ENCODE measurements at places on chromosomes 2 and 18.

DNA sequence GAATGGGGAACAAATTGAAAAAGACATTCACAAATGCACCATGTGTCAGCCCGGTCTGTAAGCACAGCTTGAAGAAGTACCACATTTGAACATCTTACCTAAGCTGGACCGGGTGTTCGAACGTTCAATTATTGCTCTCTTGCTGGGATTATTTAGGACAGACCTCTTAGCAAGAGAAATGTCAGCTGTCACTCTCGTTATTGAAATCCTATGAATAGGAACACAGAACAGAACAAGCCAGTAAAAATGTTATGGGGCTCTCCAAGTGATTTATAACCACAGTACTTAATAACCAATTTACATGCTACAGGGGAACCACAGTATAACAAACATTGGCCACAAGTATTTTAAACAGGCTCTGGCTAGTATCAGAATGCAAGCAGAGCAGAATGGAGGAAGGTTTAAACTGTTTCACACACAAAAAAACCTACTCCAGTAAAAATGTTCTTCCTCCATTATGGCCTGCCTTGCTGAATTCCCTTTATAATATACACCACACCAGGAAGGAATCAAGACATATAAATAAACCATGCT is 32.5 kb upstream of the ARL5A start:
- DNase-seq: no peak

GRCh38 chr2:64905338-64906024 is 83.7 kb upstream of the SLC1A4 start:
- DNase-seq: no peak

GRCh38 chr2:207854484-207855440 is 85.1 kb upstream of the FZD5 start:
- DNase-seq: no peak

- DNase-seq: no peak
Measured at GRCh38 chr18:7980136-7980535, 413.0 kb downstream of the PTPRM start.

- DNase-seq: no peak
Measured at GRCh38 chr2:187855689-187856088, 301.5 kb upstream of the TFPI start.

DNA sequence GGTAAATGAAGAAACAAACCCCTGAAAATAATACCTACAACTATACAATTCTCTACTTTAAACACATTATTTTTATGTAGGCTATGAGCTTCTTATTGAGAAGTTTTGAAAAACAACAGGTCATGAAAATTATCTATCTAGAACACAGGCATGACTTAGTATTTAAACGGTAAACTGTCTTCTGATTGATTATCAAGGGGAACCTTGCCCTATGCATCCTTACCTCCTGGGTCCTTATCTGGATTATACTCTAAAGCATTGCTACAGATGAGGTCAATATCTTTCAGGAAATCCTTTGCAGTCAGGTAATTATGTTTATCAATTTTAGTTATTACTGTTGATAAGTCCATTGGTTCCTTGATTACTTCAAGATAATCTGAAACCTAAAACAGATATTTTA is 144.3 kb downstream of the ATAD2B start:
- no peak for DNase-seq

DNA sequence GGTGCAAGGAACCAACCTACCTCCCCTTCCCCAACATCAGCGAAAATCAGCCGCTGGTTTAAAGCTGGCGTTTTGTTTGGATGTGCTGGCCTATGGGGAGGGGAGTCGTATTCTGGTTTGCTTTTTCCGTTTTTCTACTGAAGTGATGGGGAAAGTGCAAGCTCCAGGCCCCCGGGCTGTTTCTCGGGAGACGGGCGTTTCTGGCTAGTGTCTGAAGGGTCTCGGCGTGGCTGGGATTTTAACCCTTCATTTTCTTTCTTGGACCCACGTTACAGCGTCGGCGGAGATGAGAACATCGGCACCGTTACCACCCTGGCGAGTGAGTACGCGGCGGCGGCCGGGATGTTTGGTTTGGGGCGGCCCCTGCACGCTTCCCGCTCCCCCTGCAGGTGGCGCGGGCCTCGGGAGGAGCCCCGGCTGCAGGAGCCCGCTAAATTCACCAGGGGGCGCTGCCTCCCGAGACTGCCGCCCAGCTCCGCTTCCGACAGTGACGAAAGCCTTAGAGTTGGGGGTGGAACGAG is 70.7 kb downstream of the PLB1 start:
- peak; percentile 80 for DNase-seq

DNA sequence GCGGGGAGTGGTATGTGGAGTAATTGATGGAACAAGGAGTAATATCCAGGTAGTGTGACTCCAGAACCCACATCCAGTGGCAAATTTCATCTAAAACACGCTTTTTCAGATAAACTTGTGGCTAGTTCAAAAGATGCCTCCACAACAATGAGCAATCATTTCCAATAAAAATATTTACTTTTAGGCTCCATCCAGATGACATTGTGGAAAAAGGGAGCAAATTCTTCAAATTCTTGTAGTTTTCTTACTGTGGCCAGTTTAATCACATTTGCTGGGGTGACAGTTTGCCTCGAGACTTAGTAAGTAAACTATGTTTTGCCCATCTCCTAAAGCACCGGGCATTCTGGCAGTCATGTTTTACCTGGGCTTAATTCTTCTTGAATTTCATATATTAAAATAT is 243.6 kb downstream of the IRS1 start:
- DNase-seq: no peak

- no peak for DNase-seq
Measured at GRCh38 chr18:32299484-32299883, 109.6 kb downstream of the MEP1B start.

- no peak for DNase-seq
Measured at GRCh38 chr2:204665207-204665606, 119.9 kb downstream of the PARD3B start.

DNA sequence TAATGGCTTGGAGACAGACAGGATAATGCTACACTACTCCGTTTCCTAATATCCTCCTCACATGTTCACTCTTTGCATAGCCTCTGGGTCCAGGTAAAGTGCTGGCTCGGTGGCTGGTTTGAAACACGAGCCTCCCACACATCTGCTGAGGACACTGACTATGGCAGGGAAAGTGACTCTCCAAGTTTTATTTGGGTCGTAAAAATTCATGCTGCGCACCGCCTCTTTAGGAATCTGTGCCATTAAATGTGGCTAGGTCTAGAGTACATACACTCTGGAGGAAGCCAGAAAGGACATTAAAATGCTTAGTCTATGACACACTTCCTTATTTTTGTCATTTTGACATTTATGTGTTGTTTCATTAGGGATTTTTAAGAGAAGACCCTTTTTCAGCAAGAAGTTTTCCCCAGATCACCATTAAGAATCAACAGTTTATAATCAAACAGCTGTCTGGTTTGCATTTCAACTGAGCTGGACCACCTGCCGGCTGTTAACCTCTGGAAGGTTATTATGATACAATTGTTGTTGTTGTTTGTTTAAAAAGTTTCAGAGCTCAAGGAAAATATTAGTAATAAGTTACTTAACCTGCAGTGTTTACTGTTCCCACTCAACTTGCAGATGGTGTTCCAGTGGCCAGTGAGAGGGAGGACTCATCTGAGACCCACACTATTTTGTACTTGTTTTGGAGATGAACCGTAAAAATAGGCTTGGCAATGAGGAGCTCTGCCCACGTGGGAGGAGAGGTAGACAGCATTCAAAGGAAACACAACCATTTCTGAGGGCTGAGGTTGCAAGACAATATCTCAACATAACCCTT is 443.3 kb upstream of the MEIS1 start:
- no peak for DNase-seq

DNA sequence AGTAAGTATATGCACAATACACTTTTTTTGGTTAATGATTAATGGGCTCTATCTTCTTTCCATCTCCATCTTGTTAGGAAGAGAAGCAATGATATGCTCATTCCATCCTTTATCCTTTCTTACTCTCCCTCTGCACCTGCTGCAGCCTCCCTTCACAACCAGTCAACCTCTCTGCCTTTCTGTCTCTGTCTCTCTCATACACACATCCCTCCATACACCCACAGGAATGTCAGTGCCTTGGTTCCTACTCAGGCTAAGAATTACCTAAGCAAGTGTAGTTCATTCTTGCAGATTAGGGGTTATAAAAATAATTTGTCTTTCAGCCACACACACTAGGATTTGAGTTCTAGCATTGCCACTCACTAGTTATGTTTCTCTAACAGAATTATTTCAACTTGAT is 45.6 kb downstream of the MAP2 start:
- DNase-seq: no peak
